Activated CD4-positive, alpha-beta T cell treated with anti-CD3 and anti-CD28 coated beads, Interleukin-2, amount 10 ng/mL, durations not matched to agents 7 days and 5 days (primary cell): ENCODE measurements at places on chromosomes 16 and 17. TPM values are rescaled to one million over a fixed set of nuclear protein-coding genes. Genes with fewer than 3 reads are reported as not detected.
A peak's percentile ranks its signal among the peaks of the same experiment; 100 is the strongest.

- no peak overlapping the region for H3K27ac ChIP-seq
- no peaks in the 10 kb centered on the region for H3K27me3 ChIP-seq
- no peak overlapping the region for H3K4me3 ChIP-seq
- DNase-seq, result no peak
- H3K36me3 ChIP-seq, result no peaks in the 10 kb centered on the region
- no peaks in the 10 kb centered on the region for H3K4me1 ChIP-seq
These were observed 21.6 kb downstream of the UBALD1 start for GRCh38 chr16:4593086-4593485.

DNA sequence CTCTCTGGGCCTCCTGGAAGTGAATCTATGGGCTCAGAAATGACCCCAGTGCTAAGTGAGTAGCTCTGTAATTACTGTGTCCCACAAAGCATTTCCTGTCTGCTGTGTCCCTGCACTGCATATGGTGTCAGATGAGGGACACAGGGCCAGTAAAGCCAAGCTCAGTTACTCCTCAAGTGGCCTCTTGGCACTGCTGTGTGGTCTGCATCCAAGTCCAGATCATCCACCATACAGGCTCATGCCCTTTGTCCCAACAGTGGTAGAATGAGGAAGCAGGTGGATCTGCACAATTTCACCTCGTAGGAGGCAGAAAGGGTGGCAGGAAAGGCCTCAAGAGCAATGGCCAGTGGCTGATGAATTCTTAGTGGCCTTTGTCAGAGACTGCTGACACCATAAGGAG lies 146.8 kb downstream of the SOX9 start:
- no peak overlapping the region for H3K4me3 ChIP-seq
- no peaks in the 10 kb centered on the region for H3K36me3 ChIP-seq
- H3K27me3 ChIP-seq, result no peaks in the 10 kb centered on the region
- no peak overlapping the region for H3K27ac ChIP-seq
- no peak for DNase-seq

DNA sequence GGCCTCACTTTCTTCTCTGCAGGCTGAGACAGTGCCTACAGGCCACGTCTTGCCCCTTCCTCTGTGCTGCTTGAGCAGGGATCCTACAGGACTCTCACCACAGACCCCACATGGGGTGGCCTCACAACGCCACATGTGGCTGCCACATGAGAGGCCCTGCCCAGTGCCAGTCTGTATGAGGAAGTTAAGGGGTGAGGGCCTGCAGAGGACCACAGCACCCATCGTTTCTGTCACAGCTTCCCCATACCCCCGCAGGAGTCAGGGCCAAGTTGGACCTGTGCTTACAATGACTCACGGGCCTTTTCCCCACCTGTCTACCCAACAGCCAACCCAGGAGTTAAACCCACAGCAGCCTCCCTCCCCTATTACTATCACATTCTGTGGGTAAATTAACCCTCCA lies 2.9 kb upstream of the GSDMB start:
- H3K27me3 ChIP-seq, result no peaks in the 10 kb centered on the region
- peak overlapping the region; percentile 91 for H3K27ac ChIP-seq
- peaks cover 84% of the 10 kb centered on the region for H3K36me3 ChIP-seq

DNA sequence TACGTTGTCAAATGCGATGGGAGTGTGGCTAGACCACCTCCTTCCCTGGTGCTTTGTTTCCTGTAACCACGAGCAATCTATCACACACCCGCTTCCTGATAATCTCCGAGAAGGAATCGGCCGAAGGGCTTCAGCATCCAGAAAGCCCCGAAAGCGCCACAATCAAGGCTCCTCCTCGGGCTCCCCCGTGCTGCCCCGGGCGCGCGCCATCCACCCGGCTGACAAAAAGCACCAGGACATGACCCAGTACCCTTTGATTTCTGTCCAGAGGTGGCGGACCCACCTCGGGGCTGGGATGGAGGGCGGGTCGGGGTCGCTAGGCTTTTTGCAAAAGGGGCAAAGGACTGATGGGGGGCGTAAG lies 743 bp upstream of the ARMC7 start:
- peak; percentile 26 for DNase-seq
- H3K27me3 ChIP-seq, result no peaks in the 10 kb centered on the region
- H3K27ac ChIP-seq, result peak overlapping the region; percentile 5
- peaks cover 10% of the 10 kb centered on the region for H3K36me3 ChIP-seq

DNA sequence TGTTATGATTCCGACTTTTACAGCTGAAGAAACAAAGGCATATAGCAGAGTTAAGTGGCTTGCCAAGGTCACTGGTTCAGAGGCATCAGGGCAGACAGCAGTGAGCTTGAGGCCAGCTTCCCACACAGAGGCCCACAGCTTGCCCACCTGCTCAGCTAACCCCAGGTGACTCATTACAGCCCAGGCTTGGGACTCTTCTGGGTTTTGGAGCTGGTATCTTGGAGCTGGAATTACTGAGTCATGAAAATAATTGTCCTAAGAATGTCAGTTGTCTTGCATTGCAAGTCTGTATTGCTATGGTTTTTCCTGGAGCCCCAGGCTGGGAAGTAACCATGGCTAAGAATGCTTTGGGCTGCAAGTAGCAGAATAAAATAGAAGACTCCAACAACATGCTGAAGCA lies 32.4 kb upstream of the IRX3 start:
- no peak overlapping the region for H3K4me3 ChIP-seq
- no peak for DNase-seq
- H3K4me1 ChIP-seq, result no peaks in the 10 kb centered on the region
- H3K36me3 ChIP-seq, result no peaks in the 10 kb centered on the region
- no peak overlapping the region for H3K27ac ChIP-seq
- H3K27me3 ChIP-seq, result no peaks in the 10 kb centered on the region

DNA sequence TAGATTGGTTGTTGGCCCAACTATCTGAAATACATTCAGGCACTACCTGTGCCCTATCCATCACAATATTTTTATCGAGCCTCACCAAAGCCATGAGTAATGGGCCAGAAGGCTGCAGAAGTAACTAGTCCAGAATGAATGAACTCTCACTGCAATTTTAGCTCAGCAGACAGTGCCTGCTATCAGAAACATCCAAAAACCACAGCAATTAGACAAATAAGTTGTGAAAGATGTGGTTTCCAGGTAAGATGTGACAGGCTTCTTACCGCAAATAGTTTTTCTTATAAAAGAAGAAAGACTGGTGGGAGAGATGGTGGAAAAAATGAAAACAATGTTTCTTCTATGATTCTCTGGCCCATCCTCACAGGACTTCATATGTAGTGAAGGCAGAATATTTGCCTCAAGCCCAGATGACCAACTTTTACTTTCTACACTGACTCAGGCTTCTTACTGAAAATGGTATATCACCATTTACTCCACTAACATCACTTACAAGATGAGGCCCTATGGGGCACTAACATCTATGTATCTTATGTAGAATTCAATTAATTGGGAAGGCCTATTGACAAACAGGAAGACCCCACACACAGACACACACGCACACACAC lies 9.8 kb upstream of the RFFL start:
- H3K27ac ChIP-seq, result peak overlapping the region; percentile 78
- peak overlapping the region; percentile 35 for H3K4me3 ChIP-seq
- no peak for DNase-seq

DNA sequence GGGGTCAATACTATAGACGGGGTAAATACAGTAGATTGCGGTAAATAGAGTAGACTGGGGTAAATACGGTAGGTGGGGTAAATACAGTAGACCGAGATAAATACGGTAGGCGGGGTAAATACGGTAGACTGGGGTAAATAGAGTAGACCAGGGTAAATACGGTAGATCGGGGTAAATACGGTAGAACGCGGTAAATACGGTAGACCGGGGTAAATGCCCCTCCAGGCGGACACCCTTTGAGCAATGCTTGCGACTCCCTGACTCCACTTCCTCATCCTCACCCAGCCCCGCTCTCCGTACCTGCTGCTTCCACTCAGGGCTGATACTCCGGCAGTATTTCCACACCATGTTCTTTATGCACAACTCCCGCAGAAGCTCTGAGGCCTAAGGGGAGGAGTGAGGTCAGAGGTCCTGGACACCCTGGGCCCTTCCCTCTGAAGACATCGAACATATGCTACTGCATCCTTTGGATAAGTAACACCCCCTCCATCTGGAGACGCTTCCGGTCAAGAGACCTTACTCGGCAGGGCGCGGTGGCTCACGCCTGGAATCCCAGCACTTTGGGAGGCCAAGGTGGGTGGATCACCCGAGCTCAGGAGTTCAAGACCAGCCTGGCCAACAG lies 13.3 kb upstream of the CRK start:
- H3K36me3 ChIP-seq, result peaks cover 20% of the 10 kb centered on the region
- H3K4me1 ChIP-seq, result peaks cover 18% of the 10 kb centered on the region
- no peak for DNase-seq
- H3K27ac ChIP-seq, result no peak overlapping the region

GRCh38 chr16:71889147-71889546 lies 5.2 kb upstream of the ZNF821 start:
- DNase-seq, result no peak
- peaks cover 24% of the 10 kb centered on the region for H3K4me1 ChIP-seq
- H3K27me3 ChIP-seq, result peaks cover 15% of the 10 kb centered on the region
- no peak overlapping the region for H3K4me3 ChIP-seq

DNA sequence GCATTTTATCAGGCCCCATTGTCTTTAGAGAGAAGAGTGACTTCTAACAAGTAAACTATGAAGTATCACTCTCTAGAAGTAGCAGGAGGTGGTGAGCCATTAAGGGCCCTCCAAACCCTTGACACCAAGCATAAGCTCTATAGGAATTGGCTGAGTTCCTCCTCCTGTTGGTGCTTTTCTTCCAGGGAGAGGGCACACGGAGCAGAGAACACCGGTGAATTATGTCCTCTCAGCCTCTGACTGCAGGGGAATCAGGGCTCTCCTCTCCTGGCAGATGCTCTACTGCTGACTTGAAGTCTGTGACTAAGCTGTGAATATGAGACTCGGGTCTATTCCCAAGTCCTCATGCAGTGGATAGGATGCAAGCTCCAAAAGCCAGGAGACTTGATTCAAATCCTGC lies 32.3 kb downstream of the CHD9 start:
- H3K4me1 ChIP-seq, result peaks cover 19% of the 10 kb centered on the region
- no peak overlapping the region for H3K4me3 ChIP-seq
- no peak for DNase-seq
- H3K36me3 ChIP-seq, result peaks cover 1% of the 10 kb centered on the region
- no peak overlapping the region for H3K27ac ChIP-seq

GRCh38 chr17:45745601-45746494 lies 38.3 kb upstream of the CRHR1 start:
- H3K27ac ChIP-seq, result no peak overlapping the region
- peaks cover 14% of the 10 kb centered on the region for H3K27me3 ChIP-seq
- H3K4me1 ChIP-seq, result no peaks in the 10 kb centered on the region
- no peaks in the 10 kb centered on the region for H3K36me3 ChIP-seq

ZG16 gene
- total RNA-seq, result not detected

RNF157 gene
- total RNA-seq, result 121 TPM
